ENCODE measurements at places on chromosomes 6 and 20.
A peak's percentile ranks its signal among the peaks of the same experiment; 100 is the strongest.

- no peak for DNase-seq
Observed at GRCh38 chr6:24492475-24492874, 2.3 kb upstream of the ALDH5A1 start.

- no peak for DNase-seq
Observed at GRCh38 chr6:25263657-25264056, 15.5 kb upstream of the CARMIL1 start.

DNA sequence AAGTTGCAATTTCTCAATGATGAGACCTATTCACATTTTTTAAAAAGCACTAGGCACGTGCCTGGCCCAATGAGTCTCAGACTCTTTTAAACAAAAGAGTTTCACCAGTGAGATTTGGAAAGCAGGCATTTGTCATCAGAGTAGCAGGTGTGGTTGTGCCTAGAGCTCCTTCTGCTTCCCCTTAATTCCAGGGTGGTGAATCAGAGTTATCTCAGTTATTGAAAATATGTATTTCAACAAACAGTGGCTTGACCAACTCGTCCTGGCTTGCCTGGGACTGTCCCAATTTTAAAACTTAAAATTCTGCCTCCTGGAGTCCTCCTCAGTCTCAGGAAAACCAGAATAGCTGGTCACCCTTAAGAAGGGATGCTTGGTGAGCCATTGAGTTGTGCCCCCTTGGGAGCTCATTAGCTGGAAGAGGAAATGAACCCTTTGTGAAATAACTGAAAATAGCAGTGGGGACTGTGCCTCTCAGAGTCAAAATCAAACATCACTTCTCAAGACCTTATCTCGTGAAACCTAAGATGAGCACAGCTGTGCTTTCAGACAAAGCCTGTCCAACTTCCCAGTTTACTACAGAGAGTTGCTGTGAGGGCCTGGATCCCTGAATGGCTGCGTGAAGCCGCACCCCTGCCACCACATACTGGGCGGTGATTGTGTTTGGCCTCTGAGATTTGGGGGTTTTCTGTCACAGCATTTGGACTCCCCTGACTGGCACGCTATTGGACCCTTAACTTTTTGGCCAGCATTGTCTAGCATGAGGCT lies 116.3 kb downstream of the ANKRD60 start:
- DNase-seq = no peak

GRCh38 chr6:147821295-147821897 lies 312.9 kb downstream of the SAMD5 start:
- DNase-seq = no peak

DNA sequence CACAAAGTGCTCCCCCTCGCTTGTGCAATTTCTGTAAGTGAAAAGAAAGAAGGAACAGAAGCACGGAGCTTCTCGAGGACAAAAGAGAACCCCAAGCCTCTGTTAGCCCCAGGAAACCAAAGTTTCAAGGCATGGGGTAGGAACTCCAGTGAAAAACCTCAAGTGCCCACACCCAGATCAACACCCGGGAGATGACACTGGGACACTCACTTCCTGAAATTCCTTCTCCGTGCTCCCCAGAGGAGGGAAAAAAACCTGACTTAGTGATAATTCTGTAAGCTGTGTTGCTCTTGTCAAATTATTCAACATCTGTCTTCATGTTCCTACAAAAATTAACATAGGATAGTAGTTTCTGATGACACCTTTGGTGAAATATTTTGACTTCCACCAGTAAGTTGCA lies 4.6 kb downstream of the MDGA1 start:
- DNase-seq = no peak

GRCh38 chr6:72855471-72855870 lies 233.6 kb downstream of the KCNQ5 start:
- DNase-seq = no peak

GRCh38 chr6:122838060-122838780 lies 49.2 kb downstream of the SMPDL3A start:
- DNase-seq = no peak

GRCh38 chr20:33233129-33233774 lies 2.5 kb upstream of the BPIFA1 start:
- DNase-seq = no peak

GRCh38 chr6:16331384-16332174 lies 93.2 kb downstream of the GMPR start:
- peak; percentile 67 for DNase-seq

DNA sequence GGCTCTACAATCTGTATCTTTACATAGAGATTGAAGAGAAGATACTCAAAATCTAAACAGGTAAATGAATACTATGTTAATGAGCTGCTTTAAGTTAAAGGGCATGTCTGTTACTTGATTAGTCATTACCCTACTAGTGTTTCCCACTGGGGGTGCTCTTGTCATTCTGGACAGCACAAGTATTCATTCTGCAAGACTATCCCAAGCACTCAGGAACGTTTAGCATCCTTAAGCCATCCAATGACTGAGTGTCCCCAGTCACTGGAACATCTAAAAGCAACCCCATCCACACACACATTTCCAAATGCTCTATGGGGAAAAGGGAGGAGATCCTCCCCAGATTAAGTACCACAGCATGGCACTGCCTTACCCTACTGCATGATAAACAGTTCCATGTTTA lies 25.7 kb downstream of the EZR start:
- no peak for DNase-seq

GRCh38 chr20:61724376-61724775 lies 341.3 kb downstream of the TAF4 start:
- DNase-seq = no peak

DNA sequence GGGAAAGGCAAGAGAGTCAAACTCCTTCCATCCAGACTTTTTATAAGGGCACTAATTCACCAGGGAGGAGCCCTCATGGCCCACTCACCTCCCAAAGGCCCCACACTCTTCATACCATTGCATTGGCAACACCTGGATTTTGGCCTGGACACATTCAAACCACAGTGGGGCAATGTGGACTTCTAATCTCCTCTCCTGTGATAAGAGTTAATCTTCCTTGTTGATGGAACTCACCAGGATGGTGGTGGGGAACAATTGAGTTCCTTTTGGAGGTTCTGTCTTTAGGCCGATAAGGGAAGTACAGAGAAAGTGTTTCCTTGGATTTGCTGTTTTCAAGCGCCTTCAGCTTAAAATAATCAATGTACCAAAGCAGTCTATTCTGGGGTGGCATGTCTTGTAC lies 268.7 kb downstream of the CD83 start:
- DNase-seq = no peak

DNA sequence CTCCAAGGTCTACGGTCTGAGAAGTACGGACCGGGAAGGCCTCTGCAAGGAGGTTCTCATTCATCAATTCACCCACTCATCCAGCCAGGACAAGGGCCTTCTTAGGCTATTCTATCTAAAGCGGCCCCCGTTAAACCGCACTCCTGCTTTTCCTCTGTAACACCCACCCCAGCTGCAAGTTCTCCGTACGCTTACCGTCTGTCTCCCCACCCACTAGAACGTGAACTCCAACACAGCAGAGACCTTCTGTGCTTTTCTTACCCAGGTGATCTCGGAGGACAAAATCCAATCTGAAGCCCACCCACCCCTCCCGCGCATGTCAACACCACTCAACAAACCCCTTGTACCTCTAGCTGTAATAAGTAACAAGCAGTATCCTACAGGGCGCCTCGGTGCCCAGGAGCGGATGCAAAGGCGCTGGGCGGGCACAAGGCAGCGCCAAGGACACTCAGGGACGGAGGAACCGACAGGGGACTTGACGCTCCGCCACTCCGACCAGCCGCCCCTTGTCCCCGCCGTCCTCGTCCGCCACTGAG lies 351 bp downstream of the AURKA start:
- no peak for DNase-seq

DNA sequence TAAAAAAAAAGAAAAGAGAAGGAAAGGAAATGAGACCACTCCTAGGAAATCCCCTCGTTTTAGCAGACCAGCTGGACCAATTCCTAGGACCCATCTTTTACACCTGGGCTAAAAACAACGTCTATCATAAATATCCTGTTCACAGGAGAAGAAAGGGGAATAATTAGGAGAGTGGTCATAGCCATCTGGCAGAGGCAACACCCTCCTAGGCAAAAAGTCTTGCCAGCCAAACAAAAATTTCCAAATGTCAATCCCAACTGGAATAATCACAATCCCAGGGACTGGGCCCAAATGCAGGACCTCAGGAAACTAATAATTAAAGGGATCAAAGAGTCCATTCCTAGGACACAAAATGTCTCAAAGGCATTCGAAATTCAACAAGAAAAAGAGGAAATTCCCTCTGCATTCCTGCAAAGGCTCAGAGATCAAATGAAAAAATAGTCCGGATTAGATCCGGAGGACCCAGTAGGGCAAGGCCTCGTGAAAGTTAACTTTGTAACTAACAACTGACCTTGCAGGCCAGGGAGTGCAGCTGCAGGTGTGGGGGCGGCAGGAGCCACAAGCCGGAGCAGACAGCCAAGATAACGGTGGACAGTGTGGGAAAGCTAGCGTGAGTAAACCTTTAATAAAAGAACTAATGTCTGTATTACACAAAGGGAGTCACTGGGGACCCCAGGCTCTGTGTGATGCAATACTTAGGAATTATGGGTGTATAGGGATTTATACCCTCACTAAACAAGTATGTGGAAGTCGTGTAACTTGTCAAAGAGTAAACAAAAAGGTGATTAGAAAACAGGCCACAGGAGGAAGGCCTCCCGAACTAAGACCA lies 11.7 kb downstream of the LCA5 start:
- DNase-seq = no peak

GRCh38 chr20:49982072-49982345 lies 771 bp upstream of the SNAI1 start:
- no peak for DNase-seq

GRCh38 chr6:117494694-117495318 lies 12.3 kb downstream of the DCBLD1 start:
- DNase-seq = no peak

DNA sequence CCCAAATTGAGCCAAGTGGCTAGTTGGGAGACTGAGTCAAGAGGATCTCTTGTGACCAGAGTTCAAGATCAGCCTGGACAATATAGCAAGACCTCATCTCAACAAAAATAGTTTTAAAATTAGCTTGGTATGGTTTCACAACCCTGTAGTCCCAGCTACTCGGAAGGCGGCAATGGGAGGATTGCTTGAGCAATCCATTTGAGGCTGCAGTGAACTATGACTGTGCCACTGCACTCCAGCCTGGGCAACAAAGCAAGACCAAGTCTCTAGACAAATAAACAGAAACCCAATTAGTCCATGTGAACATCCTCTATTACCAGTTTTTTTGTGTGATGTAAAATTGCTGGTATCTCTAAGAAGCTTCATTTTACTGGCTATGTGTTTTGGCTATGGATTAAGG lies 106.2 kb downstream of the TULP4 start:
- no peak for DNase-seq

DNA sequence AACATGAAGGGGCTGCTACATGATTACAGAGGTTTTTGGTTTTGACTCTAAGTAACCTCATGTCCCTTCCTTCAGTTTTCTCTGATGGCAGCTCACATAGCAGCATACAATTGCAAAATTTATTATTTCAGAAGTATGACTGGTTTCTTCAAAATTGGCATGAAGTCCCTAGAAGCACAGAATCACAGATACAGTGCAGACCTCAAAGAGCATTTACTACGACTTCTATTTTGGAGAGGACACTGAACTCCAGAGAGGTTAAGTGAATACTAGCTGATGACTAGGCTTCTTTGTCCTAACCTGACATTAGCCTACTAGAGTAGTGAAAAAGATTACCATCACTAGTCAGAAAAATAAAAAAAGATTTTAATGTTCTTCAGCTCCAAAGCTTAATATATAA lies 664.3 kb downstream of the RFPL4B start:
- no peak for DNase-seq

All from activated CD8-positive, alpha-beta memory T cell treated with anti-CD3 and anti-CD28 coated beads, Interleukin-2, amount 50 U/mL, for 4 hours (primary cell).